ENCODE measurements at places on chromosomes 3 and 15. TPM values are rescaled to one million over a fixed set of nuclear protein-coding genes. Genes with fewer than 3 reads are reported as not detected.
A peak's percentile ranks its signal among the peaks of the same experiment; 100 is the strongest.

- ATAC-seq = peak; percentile 10
Observed at GRCh38 chr15:63504979-63505841, 817 bp downstream of the USP3 start.

DNA sequence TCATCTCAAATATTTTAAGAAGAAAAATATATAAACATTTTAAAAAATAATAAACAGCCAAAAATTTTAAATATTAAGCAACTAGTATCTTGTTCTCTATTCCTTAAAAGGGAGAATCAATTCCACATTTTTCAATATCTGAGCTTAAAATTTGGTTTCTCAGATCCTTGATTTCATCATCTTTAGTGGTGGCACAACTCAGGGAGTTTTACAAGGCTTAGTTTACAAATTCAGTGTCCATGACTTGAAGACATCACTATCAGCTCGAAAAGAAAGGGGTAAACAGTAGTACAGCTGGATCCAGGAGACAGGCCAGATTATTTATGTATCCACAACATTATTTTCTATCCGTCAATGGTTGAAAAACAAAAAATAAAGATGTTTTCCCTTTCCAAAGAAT, 11.6 kb downstream of the IGF2BP2 start:
- ATAC-seq = no peak

IQCF5 gene
- not detected for total RNA-seq

TTLL13 gene
- not detected for total RNA-seq

DNA sequence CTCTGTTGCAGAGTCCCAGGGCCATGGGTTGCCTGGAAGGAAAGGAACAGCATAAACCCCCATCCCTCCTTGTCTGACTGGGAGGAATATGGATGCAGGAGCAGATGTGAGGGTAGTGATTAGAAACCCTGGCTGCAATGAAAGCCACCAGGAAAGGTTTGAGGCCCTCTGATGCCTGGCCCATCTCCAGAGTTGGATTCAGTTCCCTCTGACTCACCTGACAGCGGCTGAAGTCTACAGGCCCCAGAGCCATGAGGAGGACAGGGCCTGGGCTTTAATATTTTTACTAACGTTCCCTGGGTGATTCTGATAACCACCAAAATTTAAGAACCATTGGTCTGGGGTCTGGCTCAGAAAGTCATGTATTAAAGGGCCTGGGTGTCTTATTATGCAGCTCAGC, 214.0 kb downstream of the EPHB1 start:
- ATAC-seq = no peak

GRCh38 chr15:97401195-97401594, 559.3 kb upstream of the ARRDC4 start:
- no peak for ATAC-seq

Data from gastroesophageal sphincter (tissue), 4 donors.